ENCODE measurements at places on chromosomes 1 and 21.
A peak's percentile ranks its signal among the peaks of the same experiment; 100 is the strongest.

DNA sequence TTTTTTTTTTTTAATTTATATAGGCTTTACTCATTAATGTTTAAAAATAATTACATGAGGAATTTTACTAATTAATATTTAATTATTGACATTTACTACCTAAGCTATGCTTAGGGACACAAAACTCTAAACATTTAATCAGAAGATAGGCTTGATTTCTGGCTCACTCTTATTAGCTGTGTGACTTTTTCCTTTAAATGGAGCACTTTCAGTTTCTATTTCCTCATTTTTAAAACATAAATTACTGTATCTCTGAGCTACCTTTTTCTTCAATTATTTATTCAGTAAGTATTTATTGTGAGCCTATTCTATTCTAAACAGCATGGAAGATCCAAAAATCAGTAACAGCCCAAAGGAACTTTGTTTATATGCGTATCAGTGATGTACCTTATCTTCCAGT is 40.5 kb downstream of the MAP3K7CL start:
- DNase-seq: no peak

DNA sequence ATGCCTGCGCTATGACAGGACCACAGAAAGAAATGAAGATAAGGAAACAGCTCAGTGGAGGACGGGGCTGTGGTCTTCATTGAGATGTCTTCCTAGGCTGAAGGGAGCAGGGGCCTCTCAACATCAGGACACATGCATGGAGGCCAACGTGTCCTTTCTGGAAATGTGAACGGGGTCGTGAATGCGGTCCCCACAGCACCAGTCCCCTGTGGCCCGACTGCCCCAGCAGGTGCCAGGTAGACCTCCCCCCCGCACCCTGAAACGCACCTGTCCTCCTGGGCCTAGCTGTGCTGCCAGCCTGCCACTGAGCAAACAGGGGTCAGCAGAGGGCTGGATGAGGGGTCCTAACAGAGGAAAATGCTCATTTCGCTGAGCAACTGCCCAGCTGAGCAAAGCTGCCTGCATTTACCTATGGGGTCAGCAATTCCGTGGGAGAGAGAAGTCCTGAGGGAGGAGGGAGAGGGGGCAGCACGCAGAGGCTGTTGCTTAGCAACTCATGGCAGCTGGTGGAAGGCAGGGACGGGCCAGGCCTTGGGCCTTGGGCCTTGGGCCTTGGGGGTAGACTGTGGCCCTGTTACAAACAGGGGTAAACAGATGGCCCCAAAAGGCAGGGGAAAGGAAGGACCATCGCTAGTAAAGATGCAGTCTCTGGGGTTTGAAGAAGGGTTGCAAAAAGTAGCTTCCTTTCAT is 77.4 kb downstream of the NPHP4 start:
- no peak for DNase-seq

DNA sequence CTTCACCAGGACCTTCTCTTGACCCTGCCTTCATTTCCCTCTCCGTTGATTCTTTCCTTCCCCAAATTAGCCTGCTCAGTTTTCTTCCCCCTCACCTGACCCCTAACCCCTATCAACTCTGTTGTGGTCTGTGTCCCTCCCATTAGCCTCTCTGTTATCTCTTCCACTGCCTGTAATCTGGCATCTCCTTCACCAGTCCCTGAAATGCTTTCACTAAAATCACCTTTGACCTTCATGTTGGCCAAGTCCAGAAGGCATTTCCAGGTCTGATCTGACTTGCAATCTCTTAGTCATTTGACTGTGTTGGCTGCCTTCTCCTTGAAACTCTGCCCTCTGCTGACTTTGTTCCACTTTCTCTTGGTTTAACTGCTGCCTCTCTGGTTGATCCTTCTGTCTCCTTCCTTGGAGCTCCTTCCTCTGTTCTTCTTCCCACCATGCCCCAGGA is 28.2 kb downstream of the ATP8B2 start:
- DNase-seq: peak; percentile 64

- DNase-seq: no peak
These were observed 13.0 kb downstream of the LSS start for GRCh38 chr21:46215436-46216131.

DNA sequence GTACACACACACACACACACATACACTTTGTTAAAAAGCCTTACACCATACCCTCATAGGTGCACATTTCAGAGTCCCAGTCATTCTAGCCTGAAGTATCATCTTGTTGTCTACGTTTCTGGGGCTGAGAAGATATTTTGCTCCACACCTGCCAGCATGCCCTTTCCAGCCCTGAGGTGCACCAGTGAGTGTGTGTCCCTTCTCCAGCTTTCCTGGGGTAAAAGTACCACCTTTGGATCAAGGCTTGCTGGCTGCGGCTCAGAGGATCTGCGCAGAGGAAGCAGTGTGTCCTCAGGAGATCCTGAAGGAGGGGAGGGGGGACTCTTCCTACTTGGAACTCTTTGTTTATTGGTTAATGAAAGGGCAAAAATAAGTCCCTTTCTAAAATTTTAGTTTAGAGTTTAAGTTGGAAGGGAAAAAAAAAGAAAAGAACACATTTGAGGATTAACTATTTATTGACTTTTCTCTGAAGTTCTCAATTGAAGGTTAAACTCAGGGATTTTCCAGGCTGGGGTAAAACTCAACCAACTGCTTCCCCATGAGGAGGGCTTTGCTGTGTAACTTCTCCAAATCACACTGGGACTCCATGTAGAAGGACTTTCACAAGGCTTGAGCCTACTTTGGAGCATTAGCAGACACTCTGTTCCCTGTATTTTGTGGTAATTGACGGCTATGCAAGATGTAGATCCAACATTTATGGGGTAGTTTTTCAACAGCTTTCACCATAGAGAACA is 200.3 kb upstream of the SGIP1 start:
- DNase-seq: no peak

- no peak for DNase-seq
These were observed 33.6 kb upstream of the GNPAT start for GRCh38 chr1:231207437-231207836.

DNA sequence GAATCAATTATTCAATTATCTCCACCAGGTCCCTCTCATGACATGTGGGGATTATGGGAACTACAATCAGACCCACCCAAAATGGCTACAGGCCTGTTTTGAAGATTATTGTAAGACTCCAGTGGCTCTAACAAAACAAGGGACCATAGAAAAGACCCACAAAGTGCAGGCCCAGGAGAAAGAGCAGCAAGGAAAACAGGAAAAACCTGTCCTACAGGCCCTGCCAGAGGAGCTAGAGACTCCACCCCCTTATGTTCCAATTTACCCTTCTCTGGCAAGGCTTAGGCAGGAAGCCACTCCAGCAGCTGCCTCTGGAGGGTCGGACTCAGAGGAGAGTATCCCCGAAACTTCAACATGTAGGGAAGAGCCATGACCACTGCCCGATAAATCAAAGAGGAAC is 96.5 kb downstream of the LIPI start:
- DNase-seq: no peak

DNA sequence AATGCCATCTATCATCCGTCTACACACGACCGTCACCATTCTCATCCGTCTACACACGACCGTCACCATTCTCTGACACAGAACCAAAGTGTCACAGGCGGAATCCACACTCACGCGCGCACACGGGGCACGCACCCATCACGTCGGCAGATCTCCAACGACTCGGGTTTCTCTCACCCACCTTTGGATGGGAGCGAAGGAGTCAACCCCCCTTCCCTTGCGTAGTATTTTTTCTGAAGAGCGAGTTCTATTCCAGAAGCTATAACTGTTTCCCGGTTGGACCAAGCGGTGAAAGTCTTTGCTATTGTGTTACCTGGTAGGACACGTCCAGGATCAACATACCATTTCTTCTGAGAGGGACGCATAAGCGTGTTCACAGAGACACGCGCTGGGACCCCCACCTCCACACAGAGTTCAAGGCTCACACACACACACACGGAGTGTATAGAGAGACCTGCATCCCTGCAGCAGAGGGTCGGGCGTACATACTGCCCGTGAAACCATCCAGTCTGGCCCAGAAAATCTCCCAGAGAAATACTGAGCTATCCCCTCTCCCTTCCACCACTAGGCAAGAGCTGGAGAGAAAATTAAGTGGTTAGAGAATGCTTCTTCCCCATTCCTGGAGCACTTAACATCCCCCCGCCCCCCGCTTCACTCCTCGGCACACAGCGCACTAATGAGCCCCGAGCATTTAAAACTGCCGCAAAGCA is 741 bp downstream of the DUSP10 start:
- peak; percentile 10 for DNase-seq

DNA sequence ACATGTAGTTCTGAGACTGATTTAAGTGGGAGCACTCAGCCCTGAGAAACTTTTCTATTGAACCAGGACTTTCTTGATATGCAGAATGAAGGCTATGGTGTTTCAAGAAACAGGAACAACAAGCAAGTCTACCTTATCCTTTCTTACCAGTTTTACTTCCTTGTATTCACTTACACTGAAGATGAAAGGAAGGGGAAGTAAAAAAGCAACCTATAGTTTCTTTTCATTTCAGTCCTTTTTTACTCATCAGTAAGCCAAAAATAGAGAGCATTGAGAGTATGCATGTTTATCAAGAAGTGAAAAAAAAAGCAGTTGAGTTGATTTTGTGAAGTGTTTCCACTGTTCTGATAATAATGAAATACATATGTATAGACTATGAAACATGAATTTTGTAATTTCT is 1010.3 kb downstream of the AMY1C start:
- no peak for DNase-seq

- DNase-seq: no peak
These were observed 4.8 kb upstream of the SFN start for GRCh38 chr1:26858160-26858559.

GRCh38 chr1:181675918-181676190 is 192.5 kb downstream of the CACNA1E start:
- DNase-seq: no peak

- peak; percentile 22 for DNase-seq
These were observed 10.8 kb downstream of the GPR3 start for GRCh38 chr1:27403065-27403726.

DNA sequence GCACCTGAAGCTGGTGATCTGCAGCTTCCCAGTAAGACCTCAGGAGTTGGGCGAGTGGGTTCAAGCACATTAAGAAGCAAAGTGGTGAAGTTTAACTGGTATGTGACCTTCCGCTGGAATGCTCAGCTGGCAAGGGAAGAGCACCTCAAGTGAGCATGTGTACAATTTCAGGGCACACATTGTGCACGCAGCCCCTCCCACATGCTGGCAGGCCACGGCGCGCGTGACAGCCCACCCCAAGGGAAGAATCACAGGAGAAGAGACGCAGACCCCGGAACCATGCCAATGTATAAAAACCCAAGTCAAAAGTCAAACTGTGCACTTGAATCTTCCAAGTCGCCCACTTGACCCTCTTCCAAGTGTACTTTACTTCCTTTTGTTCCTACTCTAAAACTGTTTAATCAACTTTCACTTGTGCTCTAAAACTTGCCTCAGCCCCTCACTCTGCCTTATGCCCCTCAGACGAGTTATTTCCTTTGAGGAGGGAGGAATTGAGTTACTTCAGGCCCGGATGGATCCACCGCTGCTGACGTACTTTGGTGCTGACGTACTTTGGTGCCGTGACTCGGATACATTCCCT is 20.0 kb downstream of the LRRC3 start:
- no peak for DNase-seq

DNA sequence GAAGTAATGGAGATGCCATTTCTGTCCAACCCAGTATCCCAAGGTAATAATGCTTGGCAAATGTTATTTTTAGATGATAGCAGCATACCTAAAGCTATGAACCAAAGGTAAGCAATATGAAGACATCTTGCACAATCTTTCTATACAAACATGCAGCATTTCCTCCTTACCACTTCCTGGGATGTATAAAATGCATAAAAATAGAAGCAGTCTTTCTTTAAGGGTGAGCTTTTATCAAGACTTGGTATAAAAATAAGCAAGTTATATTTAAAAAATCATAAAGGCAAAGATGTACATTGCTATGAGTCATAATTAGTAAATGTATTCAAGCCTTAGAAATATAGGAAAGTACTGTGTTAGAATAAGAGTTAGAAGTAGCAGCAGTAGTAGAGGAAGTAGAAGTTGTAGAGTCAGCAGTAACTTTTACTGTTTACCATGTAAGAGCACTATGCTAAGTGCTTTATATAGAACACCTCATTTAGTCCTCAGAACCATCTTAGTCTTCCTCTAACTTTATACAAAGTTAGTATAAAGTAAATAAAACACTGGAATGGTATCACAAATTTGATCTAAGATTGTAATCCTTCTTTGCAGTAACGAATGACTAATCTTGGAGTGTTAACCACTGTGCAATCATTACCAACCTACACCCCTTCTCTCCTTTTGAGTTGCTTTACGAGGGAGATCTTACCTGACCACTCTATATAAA is 371.3 kb downstream of the VAV3 start:
- no peak for DNase-seq

GRCh38 chr1:71660411-71660810 is 579.6 kb upstream of the ZRANB2 start:
- no peak for DNase-seq

DNA sequence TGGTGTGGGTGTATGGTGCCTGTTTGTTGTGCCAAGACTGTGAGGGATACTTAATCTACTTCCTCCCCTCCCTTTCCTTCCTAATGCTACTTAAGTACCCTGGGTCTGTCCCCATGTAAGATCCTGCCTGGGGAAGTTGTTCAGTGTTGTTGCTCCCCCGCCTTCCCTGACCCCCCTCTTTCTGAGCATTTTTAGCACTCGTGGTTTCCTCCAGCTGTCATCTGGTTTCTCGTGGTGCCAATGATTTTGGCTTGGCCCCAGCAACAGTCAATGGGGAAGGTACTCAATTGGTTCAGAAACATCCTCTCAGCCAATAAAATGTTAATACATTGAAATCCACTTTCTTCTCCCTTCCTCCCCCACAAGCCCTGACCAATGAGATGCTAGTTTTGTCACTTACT is 8.0 kb upstream of the B4GALT3 start:
- DNase-seq: no peak

DNA sequence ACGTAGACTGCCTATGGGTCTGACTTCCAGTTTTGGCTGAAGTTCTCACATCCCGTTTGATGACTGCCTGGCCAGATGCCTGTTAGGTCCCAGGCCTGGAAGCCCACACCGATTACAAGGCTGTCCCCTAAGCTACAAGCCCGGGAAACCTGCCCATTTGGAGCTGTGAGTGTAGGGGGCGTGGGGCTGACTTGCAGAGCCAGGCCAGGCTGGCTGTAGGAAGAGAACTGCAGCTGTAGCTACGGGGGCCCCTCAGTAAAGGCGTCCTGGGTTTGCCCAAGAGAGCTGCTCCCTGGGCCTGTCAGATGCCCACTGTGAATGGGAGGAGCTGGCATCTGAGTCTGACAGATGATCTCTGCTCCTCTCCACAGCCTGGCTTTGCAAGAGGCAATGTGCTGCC is 199.7 kb downstream of the CAMTA1 start:
- DNase-seq: no peak

DNA sequence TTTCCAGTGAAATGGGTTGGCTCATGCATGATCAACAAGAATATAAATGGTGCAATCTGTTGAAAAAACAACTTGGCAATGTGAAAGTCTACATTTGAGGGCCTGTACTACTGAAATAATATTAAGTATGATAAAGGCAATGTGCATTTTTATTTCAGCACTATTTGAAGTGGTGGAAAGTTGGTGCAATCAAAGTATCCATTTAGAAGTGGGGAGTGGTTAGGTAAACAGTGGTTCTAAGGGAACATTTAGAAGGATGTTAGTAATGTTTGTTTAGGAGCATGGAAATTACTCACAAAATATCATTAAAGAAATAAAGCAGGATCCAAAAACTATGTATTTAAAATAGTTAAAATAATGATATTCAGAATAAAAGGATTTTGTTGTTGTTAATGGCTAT is 60.2 kb downstream of the CHRM3 start:
- DNase-seq: no peak
